ENCODE measurements at places on chromosomes 1 and 21.

DNA sequence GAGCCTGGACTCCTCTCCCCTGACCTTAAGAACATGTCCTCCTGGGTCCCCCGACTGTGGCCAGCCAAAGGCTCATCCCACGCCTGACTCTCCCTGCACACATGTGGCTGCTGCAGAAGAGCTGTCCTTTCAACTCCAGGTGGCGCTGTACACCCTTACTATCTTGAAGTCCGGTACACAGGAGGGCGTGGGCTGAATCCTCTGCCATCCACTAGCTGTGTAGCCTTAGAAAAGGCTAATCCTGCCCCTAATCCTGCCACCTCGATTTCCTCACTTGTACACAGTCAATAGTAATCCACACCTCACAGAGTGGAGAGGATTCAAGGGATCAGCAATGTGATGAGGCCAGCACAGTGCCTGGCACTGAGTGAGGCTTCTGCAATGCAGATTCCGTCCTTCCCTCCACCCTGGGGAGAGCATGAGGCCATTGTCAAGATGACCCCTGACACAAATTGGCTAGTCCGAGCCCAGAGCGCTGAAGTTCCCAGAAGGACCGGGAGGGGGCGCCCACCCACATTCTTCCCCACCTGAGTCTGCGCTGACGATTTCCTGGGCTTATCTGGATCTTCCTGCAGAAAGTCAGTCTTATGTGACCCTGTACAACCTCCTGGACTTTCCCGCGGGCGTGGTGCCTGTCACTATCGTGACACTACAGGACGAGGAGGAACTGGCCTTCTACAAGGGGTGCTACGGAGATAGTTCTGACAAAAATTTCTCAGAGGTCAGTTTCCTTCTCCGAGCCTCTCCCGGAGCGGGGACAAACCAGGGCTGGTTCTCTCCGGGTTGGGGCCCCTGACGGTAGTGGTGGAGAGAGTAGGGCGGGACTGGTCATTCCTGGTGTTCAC is 47.1 kb upstream of the DMBX1 start:
- peak; percentile 41 for DNase-seq

DNA sequence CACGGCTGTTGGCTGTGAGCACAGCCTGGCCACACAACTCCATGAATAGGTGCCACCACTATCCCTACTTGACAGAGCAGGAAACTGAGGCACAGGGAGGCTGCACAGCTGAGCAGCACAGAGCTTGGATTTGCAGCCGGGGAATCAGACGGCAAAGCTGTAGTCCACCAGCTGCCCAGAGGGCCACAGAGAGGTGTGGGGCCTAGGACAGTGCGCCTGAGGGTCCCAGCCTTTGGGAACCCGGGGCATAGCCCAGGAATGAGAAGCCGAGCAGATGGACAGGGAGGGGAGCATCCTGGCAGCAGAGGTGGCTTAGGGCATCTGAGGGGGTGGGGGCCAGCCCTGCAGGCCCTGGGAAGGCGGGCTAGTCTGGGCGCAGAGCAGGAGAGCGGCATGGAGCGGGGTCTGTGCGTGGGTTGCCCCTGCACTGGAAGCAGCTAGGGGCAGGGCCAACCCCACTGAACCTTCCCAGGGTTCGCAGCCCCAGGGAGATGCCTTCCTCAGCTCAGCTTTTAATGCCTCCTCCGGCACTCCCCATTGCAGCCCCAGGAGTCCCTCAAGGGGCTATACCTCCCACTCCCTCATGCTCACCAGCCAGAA is 46.2 kb upstream of the COL18A1 start:
- DNase-seq = no peak

DNA sequence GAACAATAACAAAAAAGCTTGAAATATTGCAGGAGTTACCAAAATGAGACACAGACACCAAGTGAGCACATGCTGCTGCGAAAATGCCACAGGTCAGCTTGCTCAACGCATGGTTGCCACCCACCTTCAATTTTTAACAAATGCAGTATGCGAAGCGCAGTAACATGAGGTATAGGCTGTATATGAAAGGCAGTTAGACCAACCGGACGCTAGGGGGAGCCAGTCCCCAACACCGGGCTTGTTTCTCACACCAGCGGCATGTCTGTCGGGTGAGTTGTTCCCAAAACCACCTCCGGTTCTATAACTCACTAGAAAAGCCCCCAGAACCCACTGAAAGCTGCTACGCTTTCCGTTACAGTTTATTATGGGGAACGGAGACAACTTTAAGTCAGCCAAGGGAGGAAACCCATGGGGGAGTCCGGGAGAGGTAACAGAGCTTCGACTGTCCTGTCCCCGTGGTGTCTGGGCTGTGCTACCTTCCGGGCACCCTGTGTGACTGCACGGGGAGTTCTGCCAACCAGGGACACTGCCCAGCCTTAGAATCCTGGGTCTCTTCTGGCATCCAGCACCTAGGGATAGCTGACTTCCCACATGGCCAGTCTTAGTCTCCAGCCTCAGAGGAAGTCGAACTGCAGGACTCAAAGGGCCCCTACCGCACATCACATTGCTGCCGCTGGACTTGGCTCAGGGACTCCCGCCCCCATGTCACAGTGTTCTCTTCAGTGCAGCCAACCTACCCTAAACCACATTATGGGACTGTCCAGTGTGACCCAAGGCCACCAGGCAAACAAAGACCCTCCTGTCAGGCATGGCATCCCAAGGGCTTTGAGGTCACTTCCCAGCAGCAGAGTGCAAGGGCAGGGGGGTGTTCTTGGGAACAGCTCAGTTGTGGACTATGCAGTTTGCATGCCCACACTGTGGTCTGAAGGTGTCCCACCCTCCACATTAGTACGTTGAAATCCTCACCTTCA is 14.0 kb downstream of the RNF187 start:
- DNase-seq = peak; percentile 83

DNA sequence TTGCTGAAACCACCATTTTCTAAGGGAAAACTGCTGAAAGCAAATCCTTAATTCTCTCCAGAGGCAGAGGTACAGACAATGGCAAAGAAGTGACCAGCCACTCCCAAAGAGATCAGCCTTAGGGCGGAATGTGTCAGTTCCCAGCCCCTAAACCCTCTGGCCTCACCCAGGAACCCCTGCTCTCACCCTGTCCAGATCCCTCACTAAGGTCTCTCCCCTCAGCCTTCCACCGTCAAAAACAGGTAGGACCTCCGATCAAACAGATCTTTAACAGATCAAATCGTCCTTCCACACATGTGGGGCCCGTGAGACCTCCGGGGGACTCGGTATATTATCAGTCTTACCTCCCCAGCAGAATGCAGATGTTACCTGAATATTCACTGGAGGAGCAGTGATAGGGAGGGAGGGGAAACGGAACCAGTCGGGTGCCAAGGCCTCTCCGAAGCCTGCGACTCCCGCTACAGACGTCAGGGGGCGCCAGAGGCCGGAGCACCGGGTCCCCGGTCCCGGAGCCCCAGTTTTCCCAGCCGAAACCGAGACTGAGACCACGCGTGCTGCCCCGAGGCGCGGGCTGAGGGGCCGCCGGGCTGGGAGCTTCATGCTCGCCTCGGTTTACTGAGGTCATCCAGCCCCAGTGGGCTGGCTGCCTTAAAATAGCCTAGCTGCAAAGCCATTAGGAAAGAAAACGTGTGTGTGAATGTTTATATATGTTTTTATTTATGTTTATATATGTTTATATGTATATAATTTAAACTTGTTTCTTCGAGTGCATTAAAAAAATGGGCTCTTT is 23.6 kb downstream of the GPA33 start:
- peak; percentile 63 for DNase-seq

DNA sequence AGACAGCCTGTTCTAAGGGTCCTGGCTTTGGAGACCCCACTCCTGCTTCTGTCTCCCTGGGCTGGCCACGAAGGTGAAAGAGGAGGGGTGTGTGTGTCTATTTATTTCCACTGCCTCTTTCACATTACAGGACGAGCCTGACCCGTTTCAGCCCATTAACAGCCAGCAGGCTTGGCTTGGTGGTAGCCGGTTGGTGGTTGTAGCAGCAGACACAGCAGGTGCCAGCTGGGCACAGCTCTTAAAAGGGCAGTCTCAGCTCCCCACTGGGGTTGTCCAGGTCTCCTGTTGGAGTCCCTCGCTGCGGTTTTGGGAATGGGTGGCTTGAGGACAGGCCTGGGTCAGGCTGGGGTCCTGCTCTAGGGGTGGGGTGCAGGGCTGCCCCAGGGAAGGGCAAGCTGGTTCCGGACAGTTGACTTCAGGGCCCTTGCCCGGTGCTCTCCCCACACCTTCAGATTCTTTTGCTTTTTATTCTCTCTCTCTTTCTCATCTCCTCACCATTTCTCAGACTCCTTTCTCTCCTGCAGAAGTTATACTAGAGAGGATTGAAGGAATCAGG is 84.6 kb downstream of the ACTL8 start:
- no peak for DNase-seq

DNA sequence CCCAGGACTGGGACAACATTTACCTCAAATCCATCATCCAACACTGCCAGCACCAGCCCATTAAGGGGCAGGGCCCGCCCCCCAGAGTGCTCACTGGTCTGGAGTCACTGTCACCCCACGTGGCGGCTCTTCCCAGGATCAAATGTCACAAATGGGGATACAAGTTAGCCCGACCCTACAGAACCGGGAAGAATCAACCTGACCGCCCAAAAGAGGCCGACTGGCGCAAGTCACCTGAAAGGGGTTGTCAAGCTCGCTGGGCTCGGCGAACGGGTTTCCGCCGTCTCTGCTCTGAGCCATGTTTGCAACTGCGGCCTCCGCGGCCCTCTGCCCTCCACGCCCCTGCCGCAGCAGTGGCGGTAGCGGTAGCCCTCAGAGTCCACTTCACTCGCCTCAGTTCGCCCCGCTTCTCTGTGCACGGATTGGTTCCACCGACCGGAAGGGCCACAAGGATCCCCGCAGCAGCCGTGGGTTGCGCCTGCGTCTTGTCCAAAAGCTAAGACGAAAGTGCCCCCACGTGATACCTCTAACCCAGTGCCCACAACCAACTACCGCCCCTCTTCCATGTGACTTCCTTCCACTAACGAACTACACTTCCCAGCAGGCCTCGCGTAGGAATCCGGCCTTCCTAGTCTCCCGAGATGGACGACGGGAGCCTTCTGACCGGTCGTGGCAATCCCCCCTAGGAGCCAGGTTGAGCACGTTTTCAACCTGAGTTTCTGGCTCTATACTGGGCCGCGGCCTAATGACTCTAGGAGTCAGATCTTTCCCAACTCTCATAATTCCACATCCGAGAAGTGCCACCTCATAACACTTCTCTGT is at the start of gene SCAMP3:
TSS of gene SCAMP3 (minus strand) at position 509 of the 822 bp plus-strand sequence. CDS start at position 300, 209 bp downstream.
- DNase-seq = peak; percentile 76

DNA sequence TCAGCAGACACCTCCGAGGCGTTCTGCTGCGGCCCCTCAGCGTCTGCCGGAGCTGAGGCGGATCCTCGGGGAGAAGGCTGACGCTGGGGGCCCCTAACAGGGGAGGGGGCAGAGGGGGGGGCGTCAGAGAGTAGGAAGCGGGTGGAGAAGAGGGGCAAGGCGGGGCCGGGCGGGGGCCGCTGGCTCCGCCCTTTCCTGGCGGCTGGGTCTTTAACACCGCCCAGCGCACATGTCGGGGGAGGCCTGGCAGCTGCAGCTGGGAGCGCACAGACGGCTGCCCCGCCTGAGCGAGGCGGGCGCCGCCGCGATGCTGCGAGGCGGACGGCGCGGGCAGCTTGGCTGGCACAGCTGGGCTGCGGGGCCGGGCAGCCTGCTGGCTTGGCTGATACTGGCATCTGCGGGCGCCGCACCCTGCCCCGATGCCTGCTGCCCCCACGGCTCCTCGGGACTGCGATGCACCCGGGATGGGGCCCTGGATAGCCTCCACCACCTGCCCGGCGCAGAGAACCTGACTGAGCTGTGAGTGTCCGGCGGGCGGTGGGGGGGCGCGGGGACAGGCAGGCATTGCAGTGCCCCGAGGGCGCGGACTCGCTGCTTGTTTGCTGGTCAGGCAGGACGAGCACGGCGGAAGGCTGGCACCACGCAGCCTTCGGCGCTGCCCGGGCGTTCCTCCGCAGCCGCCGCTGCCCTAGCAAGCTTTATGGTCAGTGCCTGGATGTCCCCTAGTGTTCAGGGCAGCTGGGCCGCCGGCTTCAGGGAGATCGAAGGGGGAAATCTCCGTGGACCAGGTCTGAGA is at the start of gene NTRK1:
TSS of gene NTRK1 (plus strand) at position 238 of the 796 bp plus-strand sequence. CDS start at position 308, 70 bp downstream.
- peak; percentile 21 for DNase-seq

DNA sequence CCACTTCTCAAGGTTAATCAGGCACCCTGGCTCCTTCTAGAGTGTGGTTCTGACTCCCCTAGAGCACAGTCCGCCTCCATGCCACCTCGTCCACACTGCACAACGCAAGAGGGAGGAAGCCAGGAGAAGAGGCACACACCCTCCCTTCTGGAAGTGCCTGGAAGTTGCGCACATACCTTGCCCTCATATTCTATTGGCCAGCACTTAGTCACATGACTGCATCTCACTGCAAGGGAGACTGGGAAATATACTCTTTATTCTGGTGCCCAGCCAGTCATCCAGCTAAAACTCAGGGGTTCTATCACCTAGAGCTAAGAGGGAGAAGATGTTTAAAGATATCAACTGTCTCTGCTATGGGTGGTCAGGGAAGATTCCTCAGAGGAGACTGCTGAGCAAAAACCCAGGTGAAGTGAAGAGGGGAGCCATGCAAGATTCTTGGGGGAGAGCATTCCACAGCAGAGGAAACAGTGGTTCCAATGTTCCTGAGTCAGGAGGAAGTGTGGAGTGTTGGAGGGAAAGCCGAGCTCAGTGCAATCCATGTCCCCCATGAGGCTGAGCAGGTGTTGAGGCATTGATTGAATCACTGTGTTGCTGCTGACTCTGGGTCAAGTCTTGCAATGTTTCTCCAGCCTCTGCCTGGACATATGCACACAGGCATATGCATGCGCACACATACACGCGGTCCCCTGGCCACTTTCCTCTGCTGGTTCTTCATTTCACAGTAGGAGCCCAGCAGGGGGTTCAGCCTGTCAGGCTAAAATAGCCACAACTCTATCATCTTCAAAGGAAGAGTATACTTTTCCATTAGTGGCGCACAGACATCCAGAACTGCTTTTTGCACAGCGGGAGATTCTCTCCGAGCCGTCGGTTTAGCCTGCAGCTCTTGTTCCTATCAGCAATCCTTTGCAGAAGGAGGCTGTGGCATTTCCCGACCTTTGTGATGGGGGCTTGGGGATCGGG is 22.3 kb upstream of the KLHDC7A start:
- DNase-seq = no peak

GRCh38 chr21:45254460-45254930 is 33.2 kb downstream of the POFUT2 start:
- no peak for DNase-seq

GRCh38 chr21:44972301-44972814 is 32.5 kb downstream of the SLX9 start:
- DNase-seq = no peak

- DNase-seq = no peak
These were observed 46.6 kb downstream of the EEIG2 start for GRCh38 chr1:108606478-108606877.

GRCh38 chr1:243474136-243474881 is 218.5 kb downstream of the SDCCAG8 start:
- no peak for DNase-seq

Data from stimulated activated CD4-positive, alpha-beta T cell treated with anti-CD3 and anti-CD28 coated beads, TNF-alpha, amount 100 ng/mL, for 4 hours (primary cell).